ENCODE measurements at places on chromosomes 3 and 15. TPM values are rescaled to one million over a fixed set of nuclear protein-coding genes. Genes with fewer than 3 reads are reported as not detected.

- DNase-seq = no peak
Measured at GRCh38 chr3:39268549-39268900, 11.3 kb downstream of the CX3CR1 start.

GRCh38 chr15:64070106-64070505 lies 23.5 kb downstream of the CIAO2A start:
- no peak for DNase-seq

The TNNC1 gene
- 671 TPM for polyA plus RNA-seq

The TUSC7 gene
- not detected for polyA plus RNA-seq

- no peak for DNase-seq
Measured at GRCh38 chr3:90092994-90093393, 985.6 kb downstream of the EPHA3 start.

All from forelimb muscle (tissue), 1 donor.